ENCODE measurements at places on chromosomes 6 and 20.

GRCh38 chr6:148457137-148457842 lies 114.7 kb downstream of the SASH1 start:
- DNase-seq = peak; percentile 19

- peak; percentile 69 for DNase-seq
Measured at GRCh38 chr6:44100088-44100550, 27.1 kb downstream of the MRPL14 start.

DNA sequence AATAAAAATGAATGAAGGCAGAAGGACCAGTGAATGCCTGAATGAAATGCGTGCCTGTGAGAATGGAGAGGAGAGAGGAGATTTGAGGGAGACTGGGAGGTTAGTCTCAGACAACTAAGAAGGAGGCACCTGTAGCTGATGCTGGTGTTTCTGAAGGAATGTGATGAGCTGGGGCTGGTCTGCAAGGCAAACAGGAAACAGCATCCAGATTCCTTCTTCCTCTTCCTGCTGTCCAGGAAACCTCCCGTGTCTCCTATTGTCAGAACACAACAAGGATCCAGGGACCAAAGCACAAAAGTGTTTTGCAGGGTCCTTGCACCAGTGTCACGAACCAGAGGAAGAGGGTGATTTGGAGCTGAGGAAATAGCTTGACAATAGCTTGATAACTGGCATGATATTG lies 50.4 kb upstream of the TAB2 start:
- DNase-seq = no peak

DNA sequence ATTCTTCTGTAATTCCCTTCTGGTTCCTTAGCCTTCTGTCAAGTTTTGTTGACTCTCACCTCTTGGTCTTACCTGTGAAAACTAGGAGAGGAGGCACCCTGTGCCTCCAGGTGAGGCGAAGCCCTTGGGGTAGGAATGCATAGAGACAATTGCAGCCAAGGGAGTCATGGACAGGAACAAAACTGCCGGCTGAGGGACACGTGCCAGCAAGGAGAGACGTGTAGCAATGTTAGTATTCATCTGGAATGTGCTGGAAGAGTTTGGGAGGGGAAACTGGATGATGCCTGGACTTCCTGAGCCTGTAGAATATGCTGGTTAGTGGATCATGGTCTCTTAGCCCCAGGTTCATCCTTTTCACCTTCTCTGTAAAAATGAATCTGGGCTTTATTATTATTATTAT lies 3.9 kb upstream of the TIAM2 start:
- peak; percentile 52 for DNase-seq

GRCh38 chr6:5672581-5673011 lies 334.1 kb downstream of the NRN1 start:
- peak; percentile 92 for DNase-seq

- no peak for DNase-seq
Measured at GRCh38 chr6:52976591-52977035, 18.5 kb downstream of the GSTA4 start.

DNA sequence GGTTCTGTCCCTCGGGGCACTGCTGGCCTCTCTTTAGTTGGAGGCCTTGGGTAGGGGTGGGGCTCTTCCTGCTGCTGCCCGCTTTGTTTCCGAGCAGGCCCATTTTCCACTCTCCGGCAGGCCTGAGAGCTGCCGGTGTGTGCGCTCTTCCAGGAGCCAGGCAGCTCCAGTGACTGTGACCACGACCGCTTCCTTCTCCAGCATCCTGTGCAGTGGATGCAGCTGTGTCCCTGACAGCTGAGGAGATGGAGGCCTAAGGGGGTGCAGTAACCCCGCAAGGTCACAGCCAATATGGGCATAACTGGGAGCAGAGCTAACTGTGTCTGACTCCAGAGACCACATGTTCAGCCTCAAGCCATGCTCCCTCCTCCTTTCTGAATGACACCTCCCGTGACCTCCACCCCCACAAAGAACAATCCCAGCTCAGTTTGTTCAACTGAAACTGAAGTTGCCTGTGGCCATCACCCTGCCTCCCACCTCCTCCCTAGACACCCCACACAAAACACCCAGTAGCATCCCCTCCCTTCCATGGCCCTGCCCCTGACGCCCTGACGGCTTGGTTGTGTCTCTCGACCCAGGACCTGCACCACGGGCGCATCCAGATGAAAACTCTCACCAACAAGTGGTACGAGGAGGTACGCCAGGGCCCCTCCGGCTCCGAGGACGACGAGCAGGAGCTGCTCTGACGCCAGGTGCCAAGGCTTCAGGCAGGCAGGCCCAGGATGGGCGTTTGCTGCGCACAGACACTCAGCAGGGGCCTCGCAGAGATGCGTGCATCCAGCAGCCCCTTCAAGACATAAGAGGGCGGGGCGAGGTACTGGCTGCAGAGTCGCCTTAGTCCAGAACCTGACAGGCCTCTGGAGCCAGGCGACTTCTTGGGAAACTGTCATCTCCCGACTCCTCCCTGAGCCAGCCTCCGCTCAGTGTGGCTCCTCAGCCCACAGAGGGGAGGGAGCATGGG lies 27.8 kb downstream of the SPATA2 start:
- DNase-seq = no peak

DNA sequence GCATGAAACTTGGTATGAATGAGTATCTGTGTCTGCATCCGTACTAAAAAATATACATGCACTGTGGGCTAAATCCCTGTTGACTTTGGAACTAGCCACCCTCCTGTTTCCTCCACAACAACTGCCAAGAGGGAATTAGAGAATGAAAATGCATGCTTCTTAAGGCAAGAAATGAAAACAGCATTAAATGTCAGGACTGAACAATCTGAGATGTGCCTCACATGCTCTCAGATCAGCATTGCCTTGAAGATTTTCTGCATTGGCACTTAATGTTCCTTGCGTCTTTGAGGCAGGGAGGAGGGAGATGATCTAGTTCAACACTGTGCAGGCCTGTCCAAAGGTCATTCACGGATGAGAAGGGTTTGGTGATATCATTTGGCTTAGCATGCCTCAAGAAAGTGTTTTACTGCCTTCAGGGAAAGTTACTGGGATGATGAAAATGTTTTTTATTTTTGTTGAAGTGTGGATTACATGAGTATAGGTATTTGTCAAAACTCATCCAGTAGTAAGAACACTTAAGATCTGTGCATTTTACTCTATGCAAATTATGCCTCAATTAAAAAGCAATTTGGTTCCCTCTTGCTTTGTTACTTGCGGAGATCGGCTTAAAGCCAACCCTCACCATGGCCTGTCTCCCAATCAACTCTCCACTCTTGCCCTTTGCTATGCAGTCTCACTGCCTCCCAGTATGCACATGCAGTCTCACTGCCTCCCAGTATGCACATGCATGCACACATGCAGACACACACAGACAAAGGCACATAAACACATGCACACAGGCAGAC lies 47.5 kb upstream of the RIN2 start:
- no peak for DNase-seq

DNA sequence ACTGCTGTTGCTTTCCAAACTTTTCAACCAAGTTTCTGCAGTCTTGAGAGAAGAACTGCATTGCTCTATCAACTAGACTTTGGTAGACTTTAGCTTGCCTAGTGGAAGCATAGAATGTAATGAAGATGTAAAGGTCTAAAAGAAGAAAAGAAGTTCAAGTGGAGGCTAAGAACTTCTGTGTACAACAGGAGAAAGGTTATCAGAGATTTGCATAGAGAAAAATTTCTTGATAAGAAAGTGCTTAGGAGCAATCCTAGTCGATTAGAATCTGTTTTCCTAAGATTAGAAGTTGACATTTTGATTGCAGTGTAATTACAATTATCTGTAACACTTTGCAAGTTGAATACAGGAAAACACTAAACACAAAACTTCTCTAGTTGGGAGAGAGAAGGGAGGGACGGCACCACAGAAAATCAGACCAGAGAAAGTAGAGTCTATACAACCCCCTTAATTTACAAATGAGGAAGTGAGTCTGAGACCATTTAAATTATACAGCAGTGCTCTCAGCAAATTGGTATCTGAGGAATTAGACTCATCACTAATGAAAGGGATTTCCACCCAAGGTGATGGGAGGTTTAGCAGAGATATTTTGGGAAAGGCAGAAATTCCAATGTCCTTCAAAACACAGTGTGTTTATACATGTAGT lies 194.3 kb upstream of the MARCKS start:
- DNase-seq = no peak

DNA sequence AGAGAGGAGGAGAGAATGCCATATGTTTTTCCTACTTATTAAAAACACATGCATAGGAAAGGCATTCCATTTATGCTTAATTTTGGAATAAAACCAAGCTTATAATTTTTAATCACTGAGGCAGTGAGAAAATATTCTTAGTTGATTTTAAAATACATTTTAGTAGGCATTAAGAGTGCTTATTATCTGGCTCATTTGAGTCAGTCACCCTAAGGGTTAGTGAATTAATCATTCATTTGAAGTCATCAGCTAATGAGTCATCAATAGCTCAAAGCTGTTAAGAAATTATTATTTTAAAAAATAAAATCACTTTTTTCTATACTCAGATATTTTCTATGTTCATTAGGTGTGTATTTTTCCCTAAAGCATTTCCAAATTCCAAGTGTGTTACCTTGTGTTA lies 81.6 kb downstream of the TMEM200A start:
- DNase-seq = no peak
